Motor neuron (in vitro differentiated cells): ENCODE measurements at places on chromosomes 1 and 21.

- no peak for ATAC-seq
Observed at GRCh38 chr1:168085401-168085872, 51.3 kb downstream of the GPR161 start.

DNA sequence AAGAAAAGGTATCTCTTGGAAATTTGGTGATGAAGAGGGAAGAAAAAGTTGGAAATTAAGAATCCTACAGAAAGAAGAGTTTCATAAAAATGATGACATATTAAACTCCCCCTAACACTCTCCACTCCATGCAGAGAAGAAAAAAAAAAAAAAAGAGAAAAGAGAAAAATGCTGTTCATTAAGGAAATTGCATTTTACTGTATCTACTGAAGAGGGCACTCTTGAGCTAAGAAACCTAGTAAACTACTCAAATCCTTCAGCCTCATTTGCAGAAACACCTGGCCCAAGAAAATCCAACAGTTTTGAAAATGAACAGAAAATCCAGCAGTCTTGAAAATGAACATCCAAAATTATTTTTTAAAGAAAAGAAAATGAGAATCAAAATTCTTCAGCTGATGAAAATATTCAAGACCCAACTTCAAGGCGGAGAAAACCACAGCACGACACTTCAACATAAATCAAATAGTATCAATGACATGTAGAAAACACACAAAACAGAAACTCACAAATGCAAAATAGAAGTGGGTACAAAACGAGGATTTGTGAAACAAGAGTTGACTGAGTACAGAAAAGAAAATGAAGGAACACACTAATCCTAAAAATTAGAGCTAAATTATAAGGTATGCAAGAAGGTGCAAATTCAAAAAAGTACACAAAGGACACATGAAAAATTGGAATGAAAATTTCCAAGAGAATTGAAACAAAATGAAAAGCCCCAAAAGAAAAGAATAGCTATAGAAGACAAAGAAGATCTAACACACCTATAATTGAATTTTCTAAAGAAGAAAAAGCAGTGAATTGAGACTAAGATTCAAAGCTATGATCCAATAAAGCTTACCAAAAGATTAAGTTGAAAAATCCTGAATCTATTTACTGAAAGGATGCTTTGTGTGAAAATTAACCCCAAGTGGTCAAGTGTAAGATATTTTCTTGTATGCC, 73.2 kb upstream of the DNAJC6 start:
- ATAC-seq: no peak

- ATAC-seq: no peak
Observed at GRCh38 chr1:203858055-203858454, 3.3 kb upstream of the SNRPE start.

DNA sequence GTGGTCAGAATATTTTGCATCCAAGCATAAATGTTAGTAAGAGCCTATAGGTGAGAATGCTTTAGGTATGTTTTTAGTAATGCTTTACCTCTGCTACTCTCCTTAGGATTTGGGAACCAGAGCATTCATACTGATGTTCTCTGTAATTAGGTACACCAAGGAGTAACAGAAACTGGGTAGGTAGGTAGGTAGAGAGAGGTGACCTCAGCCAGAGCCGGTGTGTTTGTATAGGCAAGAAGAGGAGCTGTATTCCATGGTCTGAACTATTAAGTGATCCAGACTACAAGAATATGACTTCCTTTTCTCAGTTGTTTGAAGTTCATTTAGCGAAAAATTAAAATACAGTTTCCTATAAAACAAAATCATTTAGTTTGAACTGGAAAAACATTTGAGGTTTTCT, 108.5 kb downstream of the SDCCAG8 start:
- no peak for ATAC-seq

GRCh38 chr21:17732306-17732705, 86.8 kb downstream of the C21orf91 start:
- ATAC-seq: peak; percentile 22

- ATAC-seq: peak; percentile 36
Observed at GRCh38 chr1:211529453-211529852, 37.5 kb upstream of the RD3 start.

- peak; percentile 38 for ATAC-seq
Observed at GRCh38 chr1:3351449-3352298, 102.8 kb upstream of the ARHGEF16 start.

GRCh38 chr1:109756848-109757521, 6.7 kb downstream of the EPS8L3 start:
- ATAC-seq: no peak

GRCh38 chr1:91428182-91428798, 23.7 kb upstream of the HFM1 start:
- no peak for ATAC-seq

GRCh38 chr1:8986814-8987190, 39.4 kb downstream of the SLC2A7 start:
- ATAC-seq: no peak

- ATAC-seq: no peak
Observed at GRCh38 chr1:172360511-172360910, 60.0 kb upstream of the C1orf105 start.

GRCh38 chr1:211632808-211633523, 42.5 kb downstream of the NEK2 start:
- peak; percentile 15 for ATAC-seq

- no peak for ATAC-seq
Observed at GRCh38 chr1:236425031-236425663, 31.1 kb downstream of the EDARADD start.

- no peak for ATAC-seq
Observed at GRCh38 chr21:22345624-22346023, 1347.4 kb downstream of the NCAM2 start.

DNA sequence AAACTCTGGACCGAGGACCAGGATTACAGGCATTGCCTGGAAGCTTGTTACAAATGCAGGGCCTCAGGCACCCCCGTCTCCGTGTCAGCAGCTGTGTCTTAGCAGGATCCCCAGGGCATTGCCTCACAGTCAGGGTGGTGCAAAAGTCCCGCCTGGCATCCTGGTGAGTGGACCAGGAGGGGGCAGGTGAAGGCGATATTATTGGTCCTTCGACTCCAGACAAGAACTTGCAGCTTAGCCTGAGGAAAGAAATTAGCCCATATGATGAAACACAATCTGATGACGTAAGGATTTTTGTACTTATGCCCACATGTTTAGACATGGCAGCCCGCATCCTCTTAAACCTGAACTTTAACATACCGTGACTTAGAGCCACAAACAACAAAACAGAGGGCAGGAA, 40.8 kb downstream of the RSPH1 start:
- ATAC-seq: no peak

GRCh38 chr1:156115514-156116374, 1.2 kb downstream of the LMNA start:
- peak; percentile 12 for ATAC-seq

GRCh38 chr1:12408662-12409061, 178.8 kb downstream of the VPS13D start:
- ATAC-seq: no peak

- ATAC-seq: no peak
Observed at GRCh38 chr1:164452549-164452948, 106.4 kb upstream of the PBX1 start.

- no peak for ATAC-seq
Observed at GRCh38 chr1:77541162-77541545, 141.3 kb downstream of the ZZZ3 start.

GRCh38 chr1:78560811-78561210, 59.4 kb upstream of the IFI44L start:
- no peak for ATAC-seq

GRCh38 chr1:64595871-64596515, 126.1 kb downstream of the CACHD1 start:
- ATAC-seq: no peak

- ATAC-seq: no peak
Observed at GRCh38 chr1:58621391-58621790, 44.3 kb upstream of the TACSTD2 start.

GRCh38 chr1:228987736-228988506, 252.6 kb downstream of the RHOU start:
- no peak for ATAC-seq

DNA sequence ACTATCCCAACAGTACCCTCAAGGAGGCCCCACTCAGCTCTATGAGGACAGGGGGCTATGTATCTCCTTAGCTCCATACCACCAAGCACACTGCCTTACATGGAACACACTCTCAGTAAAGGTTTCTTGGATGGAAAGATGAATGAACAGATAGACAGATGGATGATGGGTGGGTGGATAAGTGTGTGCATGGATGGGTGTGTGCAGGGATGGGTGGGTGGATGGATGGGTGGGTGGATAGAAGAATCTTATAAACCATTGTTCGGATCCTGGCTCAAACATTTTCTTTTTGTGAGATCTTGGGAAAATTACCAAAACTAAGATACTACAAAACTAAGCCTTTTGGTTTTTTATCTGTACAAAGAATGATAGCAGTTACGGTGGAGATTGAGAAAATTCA, 111.0 kb upstream of the NFIA start:
- no peak for ATAC-seq

DNA sequence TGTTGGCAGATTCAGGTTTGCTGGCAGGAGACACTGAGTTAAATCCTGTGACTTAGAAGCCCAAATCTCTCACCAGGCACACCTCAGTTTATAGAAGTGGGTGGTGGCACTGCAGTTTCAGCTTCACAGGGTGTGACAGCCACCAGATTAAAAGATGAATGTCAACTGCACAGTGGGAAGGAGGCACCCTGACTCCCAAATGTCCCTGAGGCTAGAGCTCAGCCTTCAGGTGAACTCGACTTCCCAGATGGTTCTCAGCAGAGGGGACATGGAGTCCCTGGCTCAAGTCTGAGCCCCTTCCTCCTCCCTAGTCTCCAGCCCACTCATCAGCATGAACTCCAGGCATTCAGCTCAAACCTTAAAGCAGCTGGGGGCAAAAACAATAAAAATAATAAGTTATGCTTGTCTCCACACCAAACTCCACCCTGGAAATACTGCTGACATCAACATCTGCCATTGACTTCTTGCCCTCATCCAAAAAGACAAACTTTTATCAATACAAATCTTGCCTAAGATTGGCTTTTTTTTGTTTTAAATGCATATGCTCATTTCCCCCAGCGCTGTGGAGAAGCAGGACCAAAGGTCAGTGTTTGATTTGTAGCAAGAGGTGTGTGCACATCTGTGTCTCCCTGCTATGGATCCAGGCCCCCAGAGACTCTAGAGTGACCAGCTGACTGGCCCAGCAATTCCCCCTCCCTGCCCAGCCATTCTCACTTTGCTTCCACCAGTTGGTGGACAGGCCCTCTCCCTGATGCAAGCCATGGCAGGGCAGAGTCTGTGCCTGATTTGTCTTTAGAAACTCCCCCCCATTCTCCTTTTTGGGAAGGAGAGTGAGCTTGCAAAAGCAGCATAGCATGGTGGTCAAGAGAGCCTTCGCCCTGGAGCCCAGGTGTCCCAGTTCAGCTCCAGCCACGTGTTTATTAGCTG, 18.5 kb upstream of the S100A7 start:
- no peak for ATAC-seq

- ATAC-seq: no peak
Observed at GRCh38 chr1:27302612-27303011, 19.4 kb upstream of the TMEM222 start.
